NCI-H1436 treated with DMSO at 0.1 percent for 48 hours (cell line): ENCODE measurements at places on chromosomes 11 and 22.

GRCh38 chr11:1198561-1199240 lies 24.2 kb upstream of the MUC5B start:
- no peak for DNase-seq

GRCh38 chr11:74749127-74749964 lies 697 bp downstream of the RNF169 start:
- DNase-seq = no peak

DNA sequence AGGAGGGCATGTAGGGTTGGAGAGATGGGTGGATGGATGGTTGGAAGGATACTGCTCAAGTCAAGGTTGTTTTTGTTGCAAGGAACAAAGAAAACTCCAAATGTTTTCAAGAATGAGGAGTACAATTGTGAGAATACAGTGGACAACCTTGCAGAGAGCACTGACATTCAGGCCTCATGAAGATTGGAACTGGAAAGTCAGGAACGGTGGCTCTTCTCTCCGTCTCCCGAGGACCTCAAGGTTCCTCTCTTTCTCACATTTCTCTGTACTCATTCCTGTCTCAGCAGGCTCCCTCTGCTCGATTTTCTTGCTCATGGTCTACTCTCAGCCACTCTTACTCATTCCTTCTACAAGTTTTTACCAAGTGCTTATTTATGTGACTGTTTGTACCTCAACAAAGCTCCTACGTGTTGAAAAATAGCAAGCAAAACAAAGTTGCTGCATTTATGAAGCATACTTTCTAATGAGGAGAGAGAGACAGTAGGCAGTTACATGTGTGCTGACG lies 97.6 kb downstream of the SWAP70 start:
- DNase-seq = no peak

- no peak for DNase-seq
Observed at GRCh38 chr11:74326665-74327064, 15.2 kb upstream of the P4HA3 start.

- DNase-seq = no peak
Observed at GRCh38 chr11:71486320-71486719, 33.3 kb downstream of the NADSYN1 start.

- no peak for DNase-seq
Observed at GRCh38 chr11:122108828-122109227, 7.2 kb downstream of the BLID start.

DNA sequence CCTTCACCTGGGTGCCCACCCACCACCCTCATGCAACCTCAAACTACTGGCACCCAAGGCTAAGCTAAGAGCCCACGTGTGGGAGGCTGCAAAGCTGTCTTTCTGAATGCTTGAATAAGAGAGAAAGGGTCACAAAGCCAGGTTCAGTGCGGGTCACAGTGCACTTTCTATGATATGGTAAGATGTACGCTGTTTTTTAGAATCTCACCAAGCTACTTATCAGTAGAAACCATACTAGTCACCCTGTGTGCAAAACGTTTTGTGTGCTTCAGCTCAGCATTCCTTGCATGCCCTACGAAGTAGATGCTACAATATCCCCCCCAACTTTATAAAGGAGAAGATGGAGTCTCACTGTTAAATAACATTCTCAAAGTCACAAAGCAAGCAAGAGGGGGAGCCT lies 14.9 kb downstream of the P2RX3 start:
- no peak for DNase-seq

DNA sequence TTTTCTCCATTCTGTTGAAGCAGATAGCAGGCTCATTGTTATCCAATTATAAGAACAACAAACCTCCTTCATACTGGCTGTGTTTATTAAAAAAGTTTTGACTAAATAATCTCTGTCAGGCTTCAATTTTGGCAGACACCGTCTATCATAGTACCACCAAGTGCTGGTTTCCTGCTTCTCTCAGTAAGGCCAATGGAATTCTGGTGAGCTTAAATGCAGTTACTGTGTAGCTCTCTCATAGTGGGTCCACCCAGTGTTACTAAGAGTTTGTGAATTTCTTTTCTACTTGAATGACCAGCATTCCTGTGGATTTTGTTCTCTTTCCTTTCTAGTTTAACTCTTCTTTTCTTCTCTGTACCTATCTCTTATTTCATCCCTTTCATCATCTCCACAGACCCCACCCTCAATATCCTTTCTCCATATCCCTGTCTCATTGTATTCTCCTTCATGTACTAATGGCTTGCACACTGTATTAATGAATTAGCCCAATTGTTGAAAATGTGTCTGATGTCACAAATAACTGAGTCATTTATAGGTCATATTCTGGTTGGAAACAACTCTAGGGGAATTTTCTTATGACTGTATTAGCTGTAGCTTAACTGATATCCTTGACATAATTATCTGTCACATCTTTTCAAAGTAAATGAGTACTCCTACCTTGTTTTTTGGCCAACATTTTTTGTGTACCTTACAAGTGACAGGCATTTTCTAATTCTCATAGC lies 372.1 kb downstream of the FAT3 start:
- no peak for DNase-seq

GRCh38 chr11:43508511-43508918 lies 149.8 kb downstream of the TTC17 start:
- no peak for DNase-seq

DNA sequence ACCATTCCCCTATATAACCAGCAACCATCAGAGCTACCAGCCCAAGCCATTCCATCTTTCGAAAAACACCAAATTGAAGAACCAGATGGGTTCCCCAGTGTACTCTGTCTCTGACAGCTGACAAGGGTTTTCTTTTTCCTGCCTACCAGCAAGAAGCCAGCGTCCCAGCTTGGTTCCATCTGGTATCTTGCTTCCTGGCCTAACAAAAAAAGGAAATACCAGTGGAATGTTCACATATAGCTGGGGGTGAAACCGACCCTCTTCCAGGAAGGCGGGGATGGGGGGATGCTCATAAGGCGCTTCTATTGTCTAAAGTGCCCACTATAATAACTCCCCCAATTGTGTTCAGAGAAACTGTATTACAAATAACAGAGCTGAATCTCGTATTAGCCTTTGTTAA lies 172.3 kb downstream of the LDLRAD3 start:
- DNase-seq = no peak

DNA sequence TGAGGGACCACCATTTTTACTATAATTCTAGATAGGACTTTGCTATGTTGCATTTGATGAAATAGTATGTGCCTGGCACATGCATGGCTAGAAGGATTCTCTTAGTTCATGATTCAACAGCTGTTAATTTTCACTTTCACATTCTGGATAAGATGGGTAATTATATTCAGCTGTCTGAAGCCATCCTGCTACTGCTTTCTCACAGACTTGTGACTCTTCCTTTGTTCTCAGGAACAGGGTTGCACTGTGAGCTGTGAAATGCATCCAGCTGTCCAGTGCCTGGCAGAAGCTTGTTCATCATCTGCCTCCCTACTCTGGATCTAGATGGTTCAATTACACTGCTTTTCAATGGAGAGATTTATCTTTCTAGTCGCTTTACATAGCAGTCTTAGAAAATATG lies 610.1 kb upstream of the ANO5 start:
- no peak for DNase-seq

DNA sequence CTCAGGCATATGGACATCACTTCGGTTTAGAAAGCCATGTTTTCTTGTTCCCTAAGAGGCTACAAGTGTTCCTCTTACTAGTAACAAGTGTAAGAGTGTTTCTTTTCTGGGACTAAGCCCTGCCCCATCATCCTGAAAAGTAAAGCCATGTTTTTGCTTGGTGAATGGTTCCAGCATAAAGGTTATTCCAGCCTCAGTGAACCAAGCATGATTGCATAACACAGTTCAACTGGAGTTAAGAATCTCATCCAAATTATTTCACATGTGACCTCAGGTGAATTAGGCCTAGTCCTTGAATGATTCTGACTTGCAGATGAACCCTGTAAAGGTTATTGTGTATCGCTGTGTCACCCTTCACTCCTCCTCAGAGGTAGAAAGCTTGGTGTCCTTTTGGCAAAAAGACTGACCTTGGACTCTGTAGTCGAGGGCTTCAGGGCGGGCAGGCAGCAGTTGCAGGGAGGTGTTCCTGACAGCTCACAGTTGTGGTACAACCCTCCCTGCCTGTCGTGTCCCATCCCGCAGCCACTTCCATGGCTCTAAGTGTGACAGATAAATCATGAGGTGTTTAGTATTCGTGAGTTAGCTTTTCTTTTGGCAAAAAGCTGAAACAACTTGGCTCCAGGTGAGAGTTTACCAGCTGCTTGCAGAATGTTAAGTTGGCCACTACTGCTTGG lies 321.8 kb downstream of the CADM1 start:
- DNase-seq = no peak
